ENCODE measurements at places on chromosomes 2 and 18.

- DNase-seq: no peak
Measured at GRCh38 chr2:165640247-165640929, 153.7 kb downstream of the GALNT3 start.

DNA sequence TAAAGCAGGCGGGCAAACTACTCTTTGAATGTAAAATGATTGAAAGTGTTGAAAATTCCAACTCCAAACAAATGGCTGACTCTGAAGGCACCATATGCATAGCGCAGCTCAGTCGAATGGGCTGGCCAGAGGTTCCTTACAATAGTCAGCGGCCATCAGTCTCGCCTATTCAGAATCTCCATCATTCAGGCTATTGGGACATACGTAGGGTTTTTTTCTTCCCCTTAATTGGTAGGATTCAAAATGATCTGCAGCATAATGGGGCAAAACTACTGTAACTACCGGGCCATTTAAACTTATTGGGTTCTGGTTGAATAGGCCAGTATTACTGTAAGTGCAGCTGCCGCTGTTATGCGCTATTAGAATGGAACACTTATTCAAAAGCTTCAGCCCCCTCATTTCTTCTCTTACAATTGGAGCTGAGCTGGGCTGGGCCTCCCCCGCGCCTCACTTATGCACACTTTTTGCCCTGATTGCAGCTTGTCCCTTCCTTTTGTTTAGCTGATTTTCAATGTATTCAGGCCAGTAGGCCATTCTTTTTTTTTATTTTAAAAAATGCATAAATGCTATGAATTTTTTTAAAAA, 40.4 kb downstream of the SLC9A4 start:
- DNase-seq: no peak

DNA sequence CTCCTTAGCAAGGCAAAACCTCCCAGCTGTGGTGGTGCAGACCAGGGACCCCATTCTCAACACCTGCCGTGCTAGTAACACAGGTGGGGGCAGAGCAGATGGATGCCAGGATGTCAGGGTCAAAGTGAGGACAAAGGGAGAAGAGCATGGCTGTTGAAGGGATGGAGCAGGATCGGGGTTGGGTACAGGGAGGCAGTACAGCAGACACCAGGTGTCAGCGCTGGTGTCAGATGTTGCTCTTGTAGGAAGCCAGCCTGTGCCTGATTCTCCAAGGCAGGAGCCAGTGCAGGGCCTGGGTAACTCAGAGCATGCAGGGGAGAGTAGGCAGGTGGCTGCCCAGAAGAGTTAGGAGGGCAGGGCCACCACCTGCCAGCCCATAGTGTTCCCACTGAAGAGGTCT, 222.1 kb upstream of the SPRED2 start:
- no peak for DNase-seq

DNA sequence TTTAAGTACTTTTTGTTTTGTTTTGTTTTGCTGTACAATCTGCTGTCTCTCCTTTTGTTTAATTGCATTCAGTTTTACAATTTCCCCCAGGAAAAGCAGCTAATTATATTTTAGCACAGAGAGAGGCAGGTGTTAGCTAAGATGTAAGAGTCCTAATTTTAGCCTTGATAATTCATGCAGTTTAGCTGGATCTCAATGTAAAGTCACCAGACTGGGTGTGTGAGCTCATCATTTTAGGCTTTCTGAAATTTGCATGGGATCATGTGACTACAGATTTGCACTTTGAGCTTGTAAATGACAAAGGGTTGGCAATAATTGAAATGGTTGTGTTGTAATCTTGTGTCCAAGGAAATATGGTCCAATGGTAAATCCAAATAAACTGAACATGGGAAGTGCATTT, 68.5 kb downstream of the ETAA1 start:
- no peak for DNase-seq
